ENCODE measurements at places on chromosomes 16 and 17. TPM values are rescaled to one million over a fixed set of nuclear protein-coding genes. Genes with fewer than 3 reads are reported as not detected.

PRSS33 gene
- 0.58 TPM for total RNA-seq

SPHK1 gene
- 0.96 TPM for total RNA-seq

OR1F1 gene
- not detected for total RNA-seq

SLFN11 gene
- total RNA-seq, result 0.93 TPM

- ATAC-seq, result no peak
Measured at GRCh38 chr16:2253293-2253692, 1.9 kb upstream of the ECI1 start.

DNA sequence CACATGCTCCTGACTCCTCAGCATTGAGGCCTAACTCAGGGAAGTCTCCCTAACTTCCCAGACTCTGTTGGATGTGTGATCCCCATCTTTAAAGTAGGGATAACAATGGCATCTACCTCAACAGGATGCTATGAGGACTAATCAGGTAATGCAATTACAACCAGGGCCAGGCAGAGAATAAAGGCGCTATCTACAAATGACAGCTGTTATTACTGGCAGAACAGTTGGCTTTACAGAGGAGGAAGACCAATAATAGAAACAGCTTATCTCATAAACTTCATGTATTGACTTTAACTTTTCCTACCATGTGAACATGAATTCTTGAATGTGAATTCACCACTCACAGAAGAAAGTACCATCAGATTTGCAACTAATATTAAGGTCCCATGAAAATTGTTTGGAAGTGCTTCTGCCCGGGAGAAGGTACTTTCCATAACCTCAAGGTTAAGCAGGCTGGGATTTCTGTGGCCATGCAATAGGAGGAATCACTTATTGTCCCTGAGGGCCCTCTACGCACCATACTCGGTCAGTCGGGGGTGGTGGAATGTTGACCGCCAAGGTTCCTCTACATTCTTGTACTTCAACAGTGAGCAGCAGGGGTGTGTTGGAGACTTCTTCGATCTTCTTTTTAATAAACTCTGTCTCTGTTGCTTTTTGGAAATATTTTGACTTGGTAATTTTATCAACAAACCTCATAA is 22.6 kb upstream of the ERN1 start:
- ATAC-seq, result no peak

DNA sequence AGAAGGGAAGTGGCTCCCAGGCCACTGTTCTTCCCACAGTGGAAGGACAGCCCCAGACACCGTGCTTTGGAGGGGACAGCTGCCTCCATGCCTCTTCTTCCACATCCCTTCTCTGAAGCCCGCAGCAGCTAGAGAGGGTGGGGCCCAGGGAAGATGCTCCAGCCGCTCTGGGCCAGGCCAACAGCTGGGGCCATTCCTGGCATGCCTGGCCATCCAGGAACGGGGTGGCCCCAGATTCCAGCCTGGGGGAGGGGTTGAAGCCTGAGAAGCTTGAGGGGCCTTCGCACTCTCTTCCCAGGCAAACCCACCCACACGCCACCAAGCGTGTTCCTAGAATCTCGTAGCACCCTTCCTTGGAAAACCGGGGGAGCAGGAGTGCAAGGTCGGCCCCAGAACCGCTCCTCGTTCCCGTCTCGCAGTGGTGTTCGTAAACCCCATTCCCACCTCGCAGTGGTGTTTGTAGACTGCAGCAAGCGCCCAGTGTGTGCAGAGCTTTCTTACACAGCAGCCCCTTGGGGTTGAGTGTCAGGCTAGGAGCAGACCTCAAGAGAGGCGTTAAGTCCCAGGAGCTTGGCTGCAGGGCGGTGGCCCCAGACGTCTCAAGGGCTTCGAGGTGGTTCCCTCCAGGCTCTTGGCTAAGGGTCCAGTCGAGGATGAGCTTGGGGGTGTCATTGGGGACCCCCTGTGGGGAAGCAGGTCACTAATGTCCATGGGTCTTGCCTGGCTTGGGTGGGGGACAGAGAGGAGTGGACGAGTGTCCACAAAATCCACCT is 2.7 kb downstream of the CDH15 start:
- ATAC-seq, result no peak

DNA sequence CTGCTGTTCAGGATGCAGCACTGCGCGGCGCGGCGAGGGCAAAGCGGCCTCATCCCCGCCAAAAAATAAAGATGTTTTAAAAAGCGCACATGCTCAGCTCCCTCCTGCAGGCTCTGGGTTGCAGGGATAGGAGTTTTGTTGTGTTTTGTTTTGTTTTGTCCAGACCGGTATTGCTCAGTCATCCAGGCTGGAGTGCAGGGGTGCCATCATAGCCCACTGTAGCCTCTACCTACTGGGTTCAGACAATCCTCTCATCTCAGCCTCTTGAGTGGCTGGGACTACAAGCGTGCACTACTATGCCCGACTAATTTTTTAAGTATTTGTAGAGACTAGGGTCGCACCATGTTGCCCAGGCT is 636 bp downstream of the WWOX start:
- no peak for ATAC-seq

DNA sequence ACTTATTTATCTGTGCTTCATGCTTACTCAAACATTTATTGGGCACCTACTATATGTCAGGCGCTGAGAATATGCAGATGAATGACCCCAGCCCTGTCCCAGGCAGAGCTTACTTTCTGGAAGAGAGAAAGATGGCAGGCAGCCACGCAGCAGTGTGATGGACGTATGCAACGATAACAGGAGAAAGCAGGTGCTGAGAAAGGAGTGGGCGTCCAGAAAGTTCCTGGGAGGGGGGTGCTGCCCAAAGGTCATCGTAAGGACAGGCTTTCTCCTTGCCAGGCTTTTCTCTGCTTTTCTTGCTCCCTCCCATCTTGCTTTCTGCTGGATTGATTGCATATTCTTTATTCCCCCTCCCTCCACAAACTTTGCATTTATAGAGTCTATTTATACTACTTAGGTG is 124.5 kb downstream of the GAS7 start:
- ATAC-seq, result no peak

- no peak for ATAC-seq
Measured at GRCh38 chr17:1049446-1050225, 52.7 kb downstream of the TIMM22 start.

GRCh38 chr16:3215601-3216262 is 19.2 kb downstream of the ZNF200 start:
- ATAC-seq, result no peak

- ATAC-seq, result no peak
Measured at GRCh38 chr16:72444696-72445095, 272.7 kb upstream of the PMFBP1 start.
